ENCODE measurements at places on chromosomes 5 and 9. TPM values are rescaled to one million over a fixed set of nuclear protein-coding genes. Genes with fewer than 3 reads are reported as not detected.

Gene PRDM9
- total RNA-seq, result not detected

Gene SLC6A7
- 0.35 TPM for total RNA-seq

Gene FAM151B
- 5.7 TPM for total RNA-seq

Gene IFNA2
- total RNA-seq, result 0.09 TPM

Gene PCDHA10
- 0.09 TPM for total RNA-seq

Gene SPATA31E1
- total RNA-seq, result not detected

DNA sequence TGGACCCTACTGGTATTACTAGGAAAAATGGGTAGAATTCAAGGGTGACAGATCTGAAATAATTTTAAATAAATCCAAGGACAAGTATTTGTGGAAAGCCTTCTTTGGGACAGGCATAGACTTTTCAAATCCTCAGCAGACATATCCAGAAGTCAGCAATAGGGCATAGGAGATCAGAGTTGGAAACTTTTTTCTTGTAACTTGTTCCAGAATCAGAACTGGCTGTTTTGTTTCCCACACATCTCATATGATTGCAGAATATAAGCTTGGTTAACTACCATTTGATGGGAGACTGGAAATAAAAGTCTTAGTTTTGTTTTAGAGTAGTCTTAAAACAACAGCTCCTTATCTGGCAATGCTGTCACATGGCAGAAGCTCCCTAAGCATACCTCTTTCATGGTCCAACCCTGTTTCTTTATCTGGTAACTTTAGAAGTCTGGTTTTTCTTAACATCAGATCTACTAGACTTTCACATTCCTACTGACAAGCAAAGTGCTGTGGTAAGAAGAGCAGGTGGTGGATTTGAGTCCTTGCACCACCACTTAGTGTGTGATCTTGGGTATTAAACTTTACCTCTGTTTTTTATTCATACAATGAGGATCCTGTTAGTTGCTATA is 25.1 kb downstream of the XRCC4 start:
- H3K4me3 ChIP-seq, result no peak overlapping the region
- H3K27me3 ChIP-seq, result no peaks in the 10 kb centered on the region
- no peaks in the 10 kb centered on the region for H3K4me1 ChIP-seq
- DNase-seq, result no peak
- no peak overlapping the region for H3K27ac ChIP-seq

GRCh38 chr5:116135344-116135743 is 50.5 kb downstream of the COMMD10 start:
- H3K36me3 ChIP-seq, result no peaks in the 10 kb centered on the region
- peak; percentile 9 for DNase-seq
- no peak overlapping the region for H3K4me3 ChIP-seq
- no peak overlapping the region for H3K27ac ChIP-seq
- H3K27me3 ChIP-seq, result no peaks in the 10 kb centered on the region

GRCh38 chr5:79850941-79851340 is 140.1 kb downstream of the MTX3 start:
- H3K27me3 ChIP-seq, result peaks cover 7% of the 10 kb centered on the region
- H3K4me3 ChIP-seq, result no peak overlapping the region
- no peaks in the 10 kb centered on the region for H3K36me3 ChIP-seq
- no peak for DNase-seq
- peaks cover 16% of the 10 kb centered on the region for H3K4me1 ChIP-seq

- H3K27ac ChIP-seq, result no peak overlapping the region
- no peaks in the 10 kb centered on the region for H3K36me3 ChIP-seq
- no peak for DNase-seq
- H3K4me3 ChIP-seq, result no peak overlapping the region
- H3K27me3 ChIP-seq, result no peaks in the 10 kb centered on the region
Measured at GRCh38 chr5:92179651-92180050, 796.5 kb upstream of the ARRDC3 start.

GRCh38 chr5:32330126-32330971 is 17.6 kb upstream of the MTMR12 start:
- H3K27ac ChIP-seq, result no peak overlapping the region
- peaks cover 3% of the 10 kb centered on the region for H3K4me1 ChIP-seq
- no peak for DNase-seq
- no peaks in the 10 kb centered on the region for H3K27me3 ChIP-seq

- H3K27me3 ChIP-seq, result no peaks in the 10 kb centered on the region
- no peak overlapping the region for H3K27ac ChIP-seq
- no peak overlapping the region for H3K4me3 ChIP-seq
Measured at GRCh38 chr5:170333161-170333910, 35.8 kb upstream of the LCP2 start.

GRCh38 chr5:113808956-113809355 is 295.5 kb downstream of the YTHDC2 start:
- no peak overlapping the region for H3K4me3 ChIP-seq
- peak; percentile 76 for DNase-seq
- no peaks in the 10 kb centered on the region for H3K36me3 ChIP-seq
- no peaks in the 10 kb centered on the region for H3K27me3 ChIP-seq
- no peak overlapping the region for H3K27ac ChIP-seq
- H3K4me1 ChIP-seq, result peaks cover 5% of the 10 kb centered on the region

- H3K27me3 ChIP-seq, result no peaks in the 10 kb centered on the region
- peak overlapping the region; percentile 86 for H3K4me3 ChIP-seq
Measured at GRCh38 chr5:87411973-87412629, 629 bp downstream of the CCNH start.

DNA sequence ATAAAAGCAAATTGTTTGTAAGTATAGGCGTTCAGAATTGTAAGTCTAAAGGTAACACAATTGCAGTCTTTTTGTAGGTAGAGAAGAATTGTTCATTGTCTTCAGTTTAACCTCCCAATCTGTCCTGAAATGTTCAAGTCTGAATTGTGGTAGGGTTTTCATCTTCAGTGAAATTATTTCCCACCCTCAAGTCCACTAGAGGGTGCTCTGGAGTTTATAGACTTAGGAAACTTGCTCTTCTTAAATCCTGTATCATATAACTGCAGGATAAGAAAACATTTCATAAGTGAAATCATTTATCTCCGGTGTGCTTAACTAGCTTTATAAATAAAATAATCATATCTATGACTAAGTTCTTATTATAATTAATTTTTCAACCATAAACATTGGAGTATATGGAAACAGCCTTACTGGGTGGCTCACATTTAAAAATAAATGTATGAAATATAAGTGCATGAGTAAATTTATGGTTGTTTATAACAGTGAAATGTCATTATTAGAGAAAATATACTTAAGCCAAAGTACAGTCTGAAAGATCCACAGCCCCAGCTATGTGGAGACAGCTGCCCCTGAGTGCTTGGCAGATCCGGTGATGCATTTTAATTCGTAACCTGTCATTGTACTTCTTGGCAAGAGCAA is 182.4 kb upstream of the OTULINL start:
- H3K27me3 ChIP-seq, result no peaks in the 10 kb centered on the region
- peak; percentile 92 for DNase-seq
- no peak overlapping the region for H3K4me3 ChIP-seq
- H3K4me1 ChIP-seq, result peaks cover 8% of the 10 kb centered on the region

GRCh38 chr5:27315363-27316270 is 277.2 kb upstream of the CDH9 start:
- no peaks in the 10 kb centered on the region for H3K27me3 ChIP-seq
- H3K27ac ChIP-seq, result no peak overlapping the region
- H3K4me1 ChIP-seq, result no peaks in the 10 kb centered on the region
- H3K4me3 ChIP-seq, result no peak overlapping the region
- no peaks in the 10 kb centered on the region for H3K36me3 ChIP-seq

- H3K27me3 ChIP-seq, result no peaks in the 10 kb centered on the region
- DNase-seq, result no peak
- peaks cover 87% of the 10 kb centered on the region for H3K36me3 ChIP-seq
- H3K4me3 ChIP-seq, result no peak overlapping the region
- H3K27ac ChIP-seq, result no peak overlapping the region
Measured at GRCh38 chr9:134751622-134752021, 110.0 kb downstream of the COL5A1 start.

DNA sequence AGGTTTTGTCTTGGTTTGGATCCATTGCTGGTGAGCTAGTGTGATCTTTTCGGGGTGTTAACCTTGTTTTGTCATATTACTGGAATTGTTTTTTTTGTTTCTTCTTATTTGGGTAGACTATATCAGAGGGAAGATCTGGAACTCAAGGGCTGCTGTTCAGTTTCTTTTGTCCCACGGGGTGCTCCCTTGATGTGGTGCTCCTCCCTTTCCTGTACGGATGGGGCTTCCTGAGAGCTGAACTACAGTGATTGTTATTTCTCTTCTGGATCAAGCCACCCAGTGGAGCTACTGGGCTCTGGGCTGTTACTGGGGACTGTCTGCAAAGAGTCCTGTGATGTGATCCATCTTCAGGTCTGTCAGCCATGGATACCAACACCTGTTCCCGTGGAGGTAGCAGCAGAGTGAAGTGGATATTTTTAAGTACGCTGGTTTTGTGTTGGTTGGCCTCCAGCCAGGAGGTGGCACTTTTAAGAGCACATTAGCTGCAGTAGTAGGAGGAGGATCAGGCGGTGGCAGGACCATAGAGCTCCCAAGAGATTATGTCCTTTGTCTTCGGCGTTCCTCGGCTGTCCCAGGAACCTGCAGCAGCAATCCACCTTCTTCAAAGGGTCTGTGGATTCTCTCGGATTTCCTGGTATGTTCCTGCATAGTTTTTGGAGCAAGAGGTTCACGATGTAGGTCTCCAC is 27.2 kb downstream of the SCAMP1 start:
- H3K4me3 ChIP-seq, result no peak overlapping the region
- no peaks in the 10 kb centered on the region for H3K4me1 ChIP-seq
- no peak for DNase-seq

DNA sequence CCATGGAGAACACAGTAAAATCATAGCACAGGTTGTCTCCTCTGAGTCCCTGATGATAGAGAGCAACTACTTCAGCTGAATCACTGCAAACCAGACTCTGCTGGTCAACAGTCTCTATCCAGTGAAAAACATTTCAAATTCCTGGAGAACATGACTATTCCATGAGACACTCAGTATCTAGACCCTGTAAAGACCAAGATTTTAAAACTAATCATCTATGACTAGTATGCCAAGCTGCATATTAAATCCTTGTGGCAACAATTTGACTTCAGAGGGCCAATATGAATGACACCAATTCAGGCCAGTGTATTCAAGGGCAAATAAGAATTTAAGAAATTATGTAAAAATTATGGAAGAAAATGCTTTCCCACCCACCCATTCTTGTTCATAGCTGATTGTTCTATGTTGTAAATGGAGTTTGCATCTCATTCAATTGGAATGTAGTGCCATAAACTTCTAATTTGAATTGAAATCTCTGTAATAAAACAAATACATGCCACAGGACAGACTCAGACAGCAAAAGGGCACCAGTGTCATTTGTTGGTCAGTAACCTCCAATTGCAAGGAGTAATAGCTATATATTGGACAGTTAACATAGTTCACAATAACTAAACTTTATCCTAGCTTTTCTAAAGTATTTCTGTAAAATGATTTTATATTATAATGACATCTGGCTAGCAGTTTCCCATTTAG is 80.1 kb upstream of the LPAR1 start:
- no peaks in the 10 kb centered on the region for H3K27me3 ChIP-seq
- no peak overlapping the region for H3K4me3 ChIP-seq
- H3K4me1 ChIP-seq, result no peaks in the 10 kb centered on the region

DNA sequence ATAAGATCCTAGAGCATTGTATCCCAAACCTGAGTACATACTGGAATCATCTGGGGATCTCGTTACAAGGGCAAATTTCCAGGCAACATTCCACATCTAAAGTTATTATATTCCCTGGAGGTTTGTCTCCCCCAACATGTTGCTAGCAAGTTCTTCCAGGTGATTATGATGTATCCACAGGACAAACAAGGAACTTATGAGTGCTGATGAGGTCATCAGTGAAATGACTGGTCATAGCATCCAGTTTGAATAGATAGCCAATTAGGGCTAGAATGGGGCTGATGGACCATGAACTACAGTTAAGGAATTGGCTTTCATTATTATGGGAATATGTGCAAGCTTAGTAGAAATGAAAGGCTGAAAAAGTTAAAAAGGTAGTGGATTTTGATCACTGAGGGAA is 115.2 kb downstream of the CWC27 start:
- H3K27me3 ChIP-seq, result no peaks in the 10 kb centered on the region
- H3K27ac ChIP-seq, result no peak overlapping the region
- no peak overlapping the region for H3K4me3 ChIP-seq

All from muscle of leg (tissue), 16 donors.